Dorsolateral prefrontal cortex (tissue), 122 donors: ENCODE measurements at places on chromosomes 11 and 22.

DNA sequence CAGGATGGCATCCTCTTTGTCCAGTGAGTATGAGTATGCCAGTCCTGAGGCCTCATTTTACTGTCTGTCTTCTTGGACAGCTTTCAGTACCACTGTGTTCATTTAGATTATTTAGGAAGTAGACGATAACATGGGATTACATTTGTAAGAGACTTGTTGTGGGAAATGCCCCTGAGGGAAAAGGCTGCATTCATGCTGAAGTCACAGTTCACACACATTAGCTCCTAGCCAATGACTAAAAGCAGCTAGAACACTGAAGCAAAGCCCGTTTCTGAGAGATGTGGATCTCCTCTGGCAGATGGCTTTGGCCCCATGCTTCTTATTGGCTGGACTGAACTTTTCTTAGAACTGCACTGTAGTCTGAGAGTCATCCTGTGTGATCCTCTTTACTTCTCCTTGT lies 242.4 kb downstream of the FAM76B start:
- DNase-seq = no peak

GRCh38 chr11:69947793-69948255 lies 128.6 kb upstream of the FGF3 start:
- DNase-seq = no peak

DNA sequence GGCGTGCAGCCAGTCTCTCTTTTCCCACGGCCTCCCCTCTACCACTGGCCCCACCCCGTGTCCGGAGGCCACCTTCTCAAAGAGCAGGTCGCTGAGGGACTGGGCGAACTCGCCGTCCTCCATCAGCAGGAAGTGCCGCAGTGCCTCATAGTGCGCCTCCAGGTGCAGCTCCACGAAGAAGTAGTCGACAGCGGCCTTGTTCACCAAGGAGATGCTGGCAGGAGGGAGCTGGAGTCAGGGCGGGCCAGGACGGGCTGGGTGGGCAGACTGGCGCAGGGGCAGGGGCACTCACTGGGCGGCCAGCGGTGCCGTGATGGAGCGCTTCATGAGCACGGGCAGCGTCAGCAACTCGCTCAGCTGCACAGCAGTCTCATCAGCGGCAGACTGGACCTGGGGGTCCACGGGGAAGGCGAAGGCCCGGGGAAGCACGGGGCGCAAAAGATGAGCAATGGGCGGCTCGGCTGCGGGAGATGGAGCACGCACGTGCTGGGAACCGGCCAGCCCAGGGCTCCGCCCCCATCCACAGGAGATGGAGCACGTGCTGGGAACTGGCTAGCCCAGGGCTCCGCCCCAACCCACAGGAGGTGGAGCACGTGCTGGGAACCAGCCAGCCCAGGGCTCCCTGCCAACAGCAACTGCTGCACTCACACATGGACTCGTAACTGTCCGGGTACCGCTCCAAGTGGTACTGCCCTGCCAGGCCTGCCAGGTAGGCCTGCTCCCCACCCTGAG lies 18.4 kb downstream of the SELENOO start:
- DNase-seq = peak; percentile 72

DNA sequence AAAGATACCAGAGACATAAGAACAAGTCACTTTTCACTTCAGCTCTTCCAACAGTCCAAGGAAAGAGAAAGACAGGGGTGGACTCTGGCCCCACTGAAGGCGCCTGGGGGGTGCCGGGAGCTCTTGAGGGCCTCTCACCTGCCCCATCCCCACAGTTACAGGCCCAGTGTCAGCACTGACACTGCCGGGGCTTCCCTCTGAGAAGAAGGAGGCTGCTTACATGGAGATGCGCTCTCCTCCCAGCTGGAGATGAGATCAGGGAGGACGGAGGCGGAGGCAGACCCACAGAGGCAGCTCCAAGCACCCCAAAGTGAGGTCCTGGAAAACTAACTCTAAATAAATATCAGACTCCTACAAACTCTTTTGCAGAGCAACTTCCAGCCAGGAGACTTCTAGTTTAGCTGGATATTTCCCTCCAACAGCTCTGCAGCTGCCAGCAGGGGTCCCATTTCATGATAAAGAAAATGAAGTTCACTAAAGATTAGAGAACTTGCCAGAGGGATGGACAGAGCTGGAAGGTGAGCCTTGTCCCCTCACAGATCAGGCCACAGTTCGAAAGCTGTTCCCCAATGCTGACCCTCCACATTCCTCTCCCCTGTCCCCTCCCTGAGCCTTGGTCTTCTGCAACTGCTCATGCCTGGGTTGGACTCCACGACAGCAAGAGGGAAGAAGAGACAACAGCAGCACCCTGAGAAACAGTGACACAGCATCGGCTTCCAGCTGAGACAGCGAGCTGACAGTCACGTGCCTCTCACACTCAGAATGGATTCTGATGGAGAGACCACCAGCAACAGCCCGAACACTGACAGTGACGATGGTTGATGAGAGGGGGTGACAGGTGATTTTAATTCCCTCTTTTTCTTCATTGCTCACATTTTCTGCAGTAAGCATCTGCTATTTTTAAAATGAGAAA lies 5.8 kb downstream of the CARS1 start:
- DNase-seq = no peak

- DNase-seq = no peak
These were observed 2.4 kb upstream of the LGALS12 start for GRCh38 chr11:63503492-63503891.

- DNase-seq = no peak
These were observed 149.7 kb downstream of the TRPC6 start for GRCh38 chr11:101434026-101434643.

- DNase-seq = no peak
These were observed 69.0 kb upstream of the ZBED5 start for GRCh38 chr11:10926801-10927211.

DNA sequence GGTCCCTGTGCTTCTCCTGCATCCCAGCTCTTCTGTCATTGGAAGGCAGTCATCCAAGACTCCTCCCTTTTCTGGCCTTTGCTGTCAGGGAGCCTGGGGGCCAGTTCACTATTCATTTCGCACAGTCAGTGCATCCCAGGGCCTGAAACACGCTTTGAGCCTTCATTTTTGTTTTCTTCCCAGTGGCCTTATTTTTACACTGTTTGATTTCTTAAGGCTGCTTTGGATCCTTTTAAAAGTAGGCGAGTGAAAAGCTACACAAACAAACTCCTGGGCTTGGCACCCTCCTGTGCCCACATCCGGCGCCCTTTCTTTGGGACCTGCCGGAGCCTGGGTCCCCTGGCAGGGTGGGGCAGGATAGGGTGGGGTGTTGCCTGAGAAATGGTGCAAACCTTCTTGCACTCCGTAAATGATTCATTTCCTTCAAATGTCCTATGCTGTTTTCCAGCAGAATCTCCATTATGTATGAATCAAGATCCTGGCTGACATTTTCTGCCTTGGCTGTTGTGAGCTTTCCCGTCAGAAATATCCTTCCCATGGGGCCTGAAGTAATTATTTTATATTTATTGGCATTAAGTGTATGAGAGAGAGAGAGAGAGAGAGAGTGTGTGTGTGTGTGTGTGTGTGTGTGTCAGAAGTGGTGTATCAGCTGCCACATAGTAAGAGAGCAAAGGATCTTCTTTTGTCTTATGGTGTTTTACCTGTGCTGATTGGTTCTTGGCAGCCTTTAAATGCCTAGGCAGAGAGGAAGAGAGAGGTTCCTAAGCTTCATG lies 45.6 kb downstream of the BCR start:
- DNase-seq = no peak

DNA sequence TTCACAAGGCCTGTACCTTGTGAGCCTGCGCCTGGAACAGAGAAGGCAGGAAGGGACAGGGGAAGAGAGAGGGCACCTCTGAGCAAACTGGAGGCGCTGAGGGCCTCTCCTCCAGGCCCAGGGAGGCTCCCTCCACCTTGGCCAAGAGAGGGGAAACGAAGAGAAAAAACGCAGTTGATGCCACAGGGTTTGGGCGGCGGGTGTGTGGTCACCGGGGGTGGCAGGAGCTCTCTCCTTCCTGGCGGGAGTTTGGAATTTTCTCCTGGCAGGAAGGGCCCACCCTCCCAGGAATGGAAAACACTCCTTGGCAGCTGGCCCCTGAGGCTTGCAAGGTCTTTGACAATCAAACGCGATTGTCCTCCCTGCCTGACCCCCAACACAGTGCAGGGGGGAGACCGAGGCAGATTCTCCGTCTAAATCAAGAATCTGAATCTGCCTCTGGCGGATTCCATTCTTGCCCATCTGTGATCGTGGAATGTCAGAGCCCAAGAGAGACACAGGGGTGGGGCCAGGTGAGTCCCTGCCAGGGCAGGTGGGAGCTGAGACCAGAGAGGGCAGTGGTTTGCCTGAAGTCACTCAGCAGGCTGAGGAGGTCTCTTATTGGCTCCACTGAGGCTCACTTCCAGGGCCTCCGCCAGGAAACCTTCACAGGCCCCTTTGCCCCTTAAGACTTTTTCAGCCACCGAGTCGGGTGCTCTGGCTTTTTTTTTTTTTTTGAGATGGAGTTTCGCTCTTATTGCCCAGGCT lies 21.0 kb downstream of the RPL3 start:
- DNase-seq = no peak

GRCh38 chr11:8961401-8961800 lies 2.8 kb downstream of the TMEM9B start:
- DNase-seq = no peak

- peak; percentile 62 for DNase-seq
These were observed 35.2 kb downstream of the PPP2R1B start for GRCh38 chr11:111730871-111731591.

- no peak for DNase-seq
These were observed 1072.1 kb downstream of the JRKL start for GRCh38 chr11:97461934-97462333.

GRCh38 chr22:35838855-35839576 lies 121.3 kb downstream of the APOL5 start:
- DNase-seq = no peak

DNA sequence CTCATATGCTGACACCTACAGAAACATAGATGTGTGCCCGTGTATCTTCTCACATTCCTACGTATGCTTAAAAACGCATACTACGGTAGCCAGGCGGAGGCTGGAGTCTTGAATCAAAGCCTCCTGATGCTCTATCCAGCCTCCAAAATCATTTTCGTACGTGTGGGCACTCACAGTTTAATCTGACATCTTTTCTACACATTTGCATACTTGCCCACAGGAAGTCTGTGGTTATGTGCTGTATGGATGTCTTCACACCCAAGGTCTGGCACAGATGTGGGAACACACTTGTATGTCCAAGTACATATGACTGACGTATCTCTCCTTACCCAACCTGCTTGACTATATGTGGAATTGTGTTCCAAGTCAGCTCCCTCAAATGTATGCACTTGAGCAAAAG lies 561.8 kb upstream of the CADM1 start:
- DNase-seq = no peak

DNA sequence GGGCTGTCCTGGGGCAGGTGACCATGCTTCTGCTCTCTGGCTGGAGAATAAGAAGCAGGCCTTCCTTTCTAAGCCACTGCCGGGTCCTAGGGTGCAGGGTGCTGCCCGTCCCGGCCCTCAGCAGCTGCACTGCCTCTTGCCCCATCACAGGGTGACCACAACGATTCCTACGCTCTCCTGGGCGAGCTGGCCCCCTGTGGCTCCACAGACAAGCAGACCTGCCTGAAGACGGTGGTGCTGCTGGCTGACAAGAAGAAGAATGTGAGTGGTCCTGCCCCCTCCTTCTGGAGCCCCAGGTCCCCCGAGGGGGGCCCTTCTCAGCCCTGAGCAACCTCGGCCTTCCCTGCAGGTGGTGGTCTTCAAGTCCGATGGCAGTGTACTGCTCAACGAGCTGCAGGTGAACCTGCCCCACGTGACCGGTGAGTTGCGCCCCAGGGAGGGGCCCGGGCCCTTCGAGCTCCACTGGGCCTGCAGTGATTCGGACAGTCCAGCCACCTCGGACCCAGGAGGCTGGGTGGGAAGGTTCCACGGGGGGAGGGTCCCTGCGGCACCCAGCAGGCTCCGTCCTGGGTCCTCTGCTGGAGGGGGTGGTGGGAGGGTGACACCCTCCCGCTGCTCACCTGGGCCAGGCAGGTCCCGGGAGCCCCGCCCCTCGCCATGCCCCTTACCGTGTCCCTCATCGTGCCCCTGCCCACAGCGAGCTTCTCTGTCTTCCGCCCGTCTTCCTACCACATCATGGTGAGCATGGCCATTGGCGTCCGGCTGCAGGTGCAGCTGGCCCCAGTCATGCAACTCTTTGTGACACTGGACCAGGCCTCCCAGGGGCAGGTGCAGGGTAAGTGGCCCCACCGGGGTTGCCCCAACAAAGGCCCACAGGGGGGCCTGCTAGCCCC lies 8.3 kb downstream of the MUC2 start:
- no peak for DNase-seq

GRCh38 chr11:120401506-120401905 lies 65.3 kb downstream of the ARHGEF12 start:
- no peak for DNase-seq

- no peak for DNase-seq
These were observed 546.8 kb downstream of the BUD13 start for GRCh38 chr11:116225784-116226585.

DNA sequence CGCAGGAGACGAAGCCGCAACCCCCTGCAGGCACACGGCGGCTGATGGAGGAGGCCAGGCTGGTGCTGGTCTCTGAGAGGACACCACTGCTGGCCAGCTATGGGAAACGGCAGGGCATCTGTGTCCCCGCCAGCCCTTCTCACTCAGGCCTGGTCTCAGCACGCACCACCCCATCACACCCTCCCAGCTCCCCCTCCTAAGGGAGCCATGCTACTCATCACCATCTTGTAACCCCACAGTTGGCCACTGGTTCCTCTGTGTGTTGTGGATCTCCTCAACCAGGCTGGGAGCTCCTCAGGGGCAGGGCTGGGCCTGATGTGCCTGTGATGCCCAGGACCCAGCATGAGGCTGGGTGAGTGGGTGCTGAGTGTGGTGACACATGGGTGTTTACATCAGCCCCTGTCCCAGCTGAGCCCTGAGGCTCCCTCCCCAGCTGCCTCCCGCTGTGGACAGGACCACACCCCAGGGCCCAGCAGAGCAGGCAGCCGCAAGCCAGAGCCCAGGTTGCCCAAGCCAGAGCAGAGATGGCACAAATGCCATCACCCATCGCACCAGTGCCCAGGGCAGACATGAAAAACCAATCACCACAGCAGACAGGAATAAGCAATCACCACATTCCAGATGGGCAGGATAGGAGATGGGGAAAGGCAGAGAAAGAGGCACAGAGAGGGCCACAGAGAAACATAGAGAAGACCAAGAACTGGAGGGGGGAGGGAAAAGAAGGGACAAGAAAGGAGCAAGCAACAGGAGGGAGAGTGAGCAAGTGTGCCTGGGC lies 8.2 kb downstream of the ARVCF start:
- no peak for DNase-seq

- no peak for DNase-seq
These were observed 52.0 kb upstream of the MMP13 start for GRCh38 chr11:103007521-103007920.

DNA sequence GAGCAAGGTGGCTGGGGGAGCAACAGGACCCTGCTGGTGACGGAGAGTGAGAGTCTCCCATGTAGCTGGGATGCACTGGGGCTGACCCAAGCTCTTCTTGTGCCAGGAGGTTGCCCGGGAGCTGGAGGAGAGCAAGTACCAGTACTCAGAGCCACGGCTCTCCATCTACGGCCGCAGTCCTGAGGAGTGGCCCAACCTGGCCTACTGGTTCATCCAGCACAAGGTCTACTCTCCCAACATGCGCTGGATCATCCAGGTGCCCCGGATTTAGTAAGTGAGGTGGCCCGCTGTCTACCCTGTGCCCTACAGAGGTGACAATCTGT lies 40.4 kb downstream of the AMPD3 start:
- DNase-seq = no peak
